Stimulated activated CD4-positive, alpha-beta T cell treated with anti-CD3 and anti-CD28 coated beads, TNF-alpha, amount 100 ng/mL, for 1 hour (primary cell): ENCODE measurements at places on chromosomes 13 and 19.
A peak's percentile ranks its signal among the peaks of the same experiment; 100 is the strongest.

DNA sequence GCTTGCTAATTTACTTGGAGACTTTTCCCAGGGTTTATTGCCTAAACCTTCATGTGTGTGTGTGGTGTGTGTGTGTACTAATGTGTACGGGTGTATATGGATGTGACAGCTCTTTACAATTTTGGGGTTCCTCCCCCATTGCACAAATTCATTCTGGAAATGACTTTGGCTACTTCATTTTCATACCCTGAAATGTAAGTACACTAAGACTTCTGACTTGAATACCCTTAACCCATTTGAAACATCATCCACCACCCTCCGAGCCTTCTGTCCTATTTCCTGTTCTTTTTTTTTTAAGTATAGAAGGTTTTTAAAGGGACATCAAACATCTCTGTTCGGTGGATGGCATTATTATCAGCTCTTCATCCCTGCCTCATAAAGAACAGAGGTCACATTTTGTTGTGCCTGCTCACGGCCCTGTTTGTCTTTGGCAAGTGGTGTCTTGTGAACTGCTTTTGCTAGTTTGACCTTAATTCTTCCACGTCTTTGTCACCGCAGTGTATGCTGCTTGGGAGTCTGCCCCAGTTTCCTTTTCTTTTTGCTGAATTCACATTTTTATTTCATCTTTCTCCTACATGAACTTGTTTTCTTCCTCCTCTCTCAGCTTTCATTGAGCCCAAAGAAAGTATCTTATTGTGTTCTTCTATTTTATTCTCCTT lies 228.3 kb downstream of the FOXO1 start:
- no peak for DNase-seq

GRCh38 chr13:22642088-22642487 lies 538.7 kb upstream of the SGCG start:
- DNase-seq: no peak

DNA sequence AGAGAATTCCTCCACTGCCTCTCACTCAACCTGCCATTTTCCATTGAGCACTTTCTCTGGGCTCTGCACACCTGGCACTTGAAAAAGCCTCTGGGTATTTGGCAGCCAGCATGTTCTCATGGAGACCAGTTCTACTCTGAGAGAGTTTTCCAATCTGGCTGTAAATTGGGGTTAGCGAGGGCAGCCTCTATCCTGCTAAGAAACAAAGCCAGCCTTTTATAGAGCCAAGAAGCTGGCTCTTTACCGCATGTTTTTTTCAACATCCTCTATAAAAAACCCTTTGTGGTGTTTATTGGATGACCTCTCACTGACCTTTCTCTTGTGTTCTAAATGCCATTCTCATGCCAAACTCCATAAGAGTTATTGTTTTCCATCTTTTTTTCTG lies 52.6 kb upstream of the RCBTB2 start:
- DNase-seq: no peak

GRCh38 chr13:112968910-112969691 lies at the start of gene MCF2L:
Gene MCF2L, plus strand, starts transcription at chr13:112969214. Its CDS starts 166 bp downstream, at chr13:112969380.
- peak; percentile 45 for DNase-seq

GRCh38 chr13:39282400-39282972 lies 244.2 kb downstream of the NHLRC3 start:
- DNase-seq: no peak

DNA sequence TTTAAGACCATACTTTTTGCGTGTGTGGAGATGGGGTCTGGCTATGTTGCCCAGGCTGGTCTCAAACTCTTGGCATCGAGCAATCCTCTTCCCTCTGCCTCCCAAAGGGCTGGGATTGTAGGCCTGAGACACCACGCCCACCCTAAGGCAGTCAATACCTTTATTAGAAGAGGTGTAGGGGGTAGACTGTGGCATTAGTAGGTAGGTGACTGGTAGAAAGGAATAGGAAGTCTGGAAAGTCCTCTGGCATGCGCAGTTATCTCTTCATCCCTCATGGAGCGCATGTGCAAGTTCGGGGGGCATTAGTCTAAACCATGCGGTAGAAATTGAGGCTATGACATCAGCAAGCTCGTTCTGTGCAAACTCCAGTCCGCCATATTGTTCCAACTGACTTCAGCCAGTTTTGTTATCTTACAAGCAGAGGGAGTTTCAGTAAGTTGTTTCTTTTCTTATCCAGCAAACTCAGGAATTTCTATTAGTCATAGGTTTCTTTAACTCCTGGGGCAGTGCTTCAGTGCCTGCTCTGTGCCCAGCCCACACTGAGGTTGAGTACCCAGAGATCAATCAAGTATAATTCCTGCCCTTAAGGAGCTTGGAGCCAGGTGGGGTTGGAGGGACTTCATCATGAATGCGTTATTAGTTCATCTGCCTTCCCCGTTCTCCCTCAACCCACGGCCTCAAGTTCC lies 7.3 kb upstream of the RANBP3 start:
- DNase-seq: no peak

DNA sequence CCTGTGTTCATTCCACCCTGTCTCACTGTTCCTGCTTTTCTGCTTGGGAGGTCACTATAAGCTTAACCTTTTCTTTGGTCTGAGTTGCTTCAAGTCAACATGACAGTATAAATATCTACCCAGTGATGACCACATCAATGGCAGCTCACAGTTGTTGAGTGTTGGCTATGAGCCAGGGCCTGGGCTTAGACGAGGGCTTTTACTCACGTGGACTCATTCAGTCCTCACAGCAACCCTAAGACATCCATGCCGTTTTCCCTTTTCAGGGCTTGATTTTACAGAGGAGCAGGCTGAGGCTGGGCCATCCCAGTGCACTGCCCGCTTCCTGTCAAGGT lies 10.2 kb upstream of the CCDC97 start:
- DNase-seq: no peak

- DNase-seq: no peak
These were observed 2.5 kb downstream of the ZNF426 start for GRCh38 chr19:9535934-9536333.

DNA sequence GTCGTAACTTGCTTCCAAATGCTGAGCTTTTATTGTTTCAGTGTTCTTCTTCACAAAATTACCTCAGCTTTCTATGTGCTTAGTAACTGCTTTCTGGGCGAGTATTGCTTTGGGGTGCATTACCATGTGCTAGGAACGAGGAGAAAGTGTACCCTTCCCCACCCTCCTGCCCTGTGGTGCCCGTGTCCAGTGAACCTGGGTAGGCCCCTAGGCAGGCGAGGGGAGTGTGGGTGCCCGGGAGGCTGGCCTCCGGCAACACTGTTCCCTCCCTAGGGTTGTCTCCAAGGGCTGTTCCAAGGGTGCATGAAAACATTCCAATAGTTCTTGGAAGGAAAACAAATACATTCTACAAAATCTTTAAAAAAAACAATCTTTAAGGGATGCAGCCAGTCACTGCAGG lies 216.5 kb upstream of the SOX1 start:
- no peak for DNase-seq

- no peak for DNase-seq
These were observed 29.7 kb upstream of the FXYD3 start for GRCh38 chr19:35085947-35086346.

- DNase-seq: no peak
These were observed 6.3 kb downstream of the KLK3 start for GRCh38 chr19:50861010-50861409.

DNA sequence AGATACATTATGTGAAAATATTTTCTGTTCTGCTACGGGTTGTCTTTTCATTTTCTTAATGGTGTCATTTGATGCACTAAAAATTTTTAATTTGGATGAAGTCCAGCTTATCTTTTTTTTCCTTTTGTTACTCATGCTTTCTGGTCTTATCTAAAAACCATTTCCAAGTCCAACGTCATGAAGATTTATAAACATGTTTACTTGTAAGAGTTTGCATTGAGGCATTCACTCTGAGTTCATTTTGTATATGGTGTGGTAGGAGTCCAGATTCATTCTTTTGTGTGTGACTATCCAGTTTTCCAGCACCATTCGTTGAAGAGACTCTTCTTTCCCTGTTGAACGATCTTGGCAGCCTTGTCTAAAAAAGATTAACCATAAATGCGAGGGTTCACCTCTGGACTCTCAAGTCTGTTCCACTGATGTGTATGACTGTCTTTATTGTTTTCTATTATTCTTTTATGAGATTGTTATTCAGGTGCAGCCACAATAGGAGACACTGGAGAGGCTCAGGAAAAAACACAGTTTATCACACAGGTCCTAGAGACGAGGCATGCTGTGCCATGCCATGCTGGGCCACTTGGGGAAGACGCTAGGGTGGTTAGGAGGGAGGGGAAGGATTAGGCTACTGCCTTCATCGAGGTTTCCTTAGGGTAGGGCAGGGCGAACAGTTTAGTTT lies 35.0 kb downstream of the NAA16 start:
- no peak for DNase-seq

DNA sequence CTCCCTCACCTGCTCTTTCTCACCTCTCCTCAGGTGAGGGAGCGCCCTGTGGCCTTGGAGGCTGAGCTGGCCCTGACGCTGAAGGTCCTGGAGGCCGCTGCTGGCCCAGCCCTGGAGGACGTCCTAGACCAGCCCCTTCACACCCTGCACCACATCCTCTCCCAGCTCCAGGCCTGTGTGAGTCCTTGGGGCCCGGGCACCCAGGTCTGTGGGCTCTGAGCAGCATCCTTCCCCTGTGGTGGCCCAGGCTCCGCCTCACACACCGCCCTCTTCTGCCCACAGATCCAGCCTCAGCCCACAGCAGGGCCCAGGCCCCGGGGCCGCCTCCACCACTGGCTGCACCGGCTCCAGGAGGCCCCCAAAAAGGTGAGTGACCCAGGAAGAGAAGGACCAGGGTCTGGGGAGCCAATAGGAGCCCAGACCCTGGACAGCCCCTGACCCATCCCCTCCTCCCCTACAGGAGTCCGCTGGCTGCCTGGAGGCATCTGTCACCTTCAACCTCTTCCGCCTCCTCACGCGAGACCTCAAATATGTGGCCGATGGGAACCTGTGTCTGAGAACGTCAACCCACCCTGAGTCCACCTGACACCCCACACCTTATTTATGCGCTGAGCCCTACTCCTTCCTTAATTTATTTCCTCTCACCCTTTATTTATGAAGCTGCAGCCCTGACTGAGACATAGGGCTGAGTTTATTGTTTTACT lies 1.9 kb downstream of the IFNL1 start:
- no peak for DNase-seq

DNA sequence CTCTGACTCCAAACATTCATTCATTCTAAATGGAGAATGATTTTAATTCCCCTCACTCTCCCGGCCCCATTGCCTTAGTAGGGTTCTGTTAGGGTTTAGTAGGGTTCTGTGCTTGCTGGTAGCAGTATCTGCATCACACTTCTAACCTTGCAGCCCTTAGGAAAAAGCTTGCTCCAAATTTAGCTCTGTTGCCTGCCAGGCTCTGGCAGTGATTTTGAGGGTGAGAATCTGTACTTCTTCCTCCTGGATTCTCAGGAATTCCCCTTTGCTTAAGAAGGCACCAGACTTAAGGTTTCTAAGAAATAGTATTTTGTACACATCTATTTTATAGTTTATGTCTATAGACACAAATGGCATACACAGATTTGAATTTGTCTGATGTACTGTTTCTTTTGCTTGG lies 14.7 kb downstream of the B3GLCT start:
- DNase-seq: no peak

GRCh38 chr19:19600793-19601330 lies 17.6 kb downstream of the PBX4 start:
- DNase-seq: no peak

DNA sequence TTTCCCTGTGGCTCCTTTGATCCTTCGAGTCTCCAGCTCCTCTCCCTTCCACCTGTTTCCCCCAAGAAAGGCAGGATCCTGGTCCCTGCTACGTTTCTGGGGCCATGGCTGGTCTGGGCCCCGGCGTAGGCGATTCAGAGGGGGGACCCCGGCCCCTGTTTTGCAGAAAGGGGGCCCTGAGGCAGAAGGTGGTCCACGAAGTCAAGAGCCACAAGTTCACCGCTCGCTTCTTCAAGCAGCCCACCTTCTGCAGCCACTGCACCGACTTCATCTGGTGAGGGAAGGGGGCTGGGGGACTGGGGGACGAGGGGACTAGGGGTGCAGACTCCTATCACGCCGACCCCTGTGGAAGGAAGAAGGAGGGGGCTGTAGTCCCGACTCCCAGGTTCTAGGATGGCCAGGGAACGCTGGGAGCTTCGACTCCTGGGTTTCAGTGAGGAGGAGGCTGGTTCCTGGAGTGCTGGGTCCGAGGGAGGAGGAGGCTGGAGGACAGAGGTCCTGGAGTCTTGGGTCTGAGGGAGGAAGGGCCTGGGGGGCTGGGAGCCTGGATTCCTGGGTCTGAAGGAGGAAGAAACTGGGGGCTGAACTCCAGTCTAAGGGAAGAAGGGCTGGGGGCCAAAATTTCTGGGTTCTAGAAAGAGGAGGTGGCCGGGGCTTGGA lies 524 bp downstream of the PRKCG start:
- no peak for DNase-seq

DNA sequence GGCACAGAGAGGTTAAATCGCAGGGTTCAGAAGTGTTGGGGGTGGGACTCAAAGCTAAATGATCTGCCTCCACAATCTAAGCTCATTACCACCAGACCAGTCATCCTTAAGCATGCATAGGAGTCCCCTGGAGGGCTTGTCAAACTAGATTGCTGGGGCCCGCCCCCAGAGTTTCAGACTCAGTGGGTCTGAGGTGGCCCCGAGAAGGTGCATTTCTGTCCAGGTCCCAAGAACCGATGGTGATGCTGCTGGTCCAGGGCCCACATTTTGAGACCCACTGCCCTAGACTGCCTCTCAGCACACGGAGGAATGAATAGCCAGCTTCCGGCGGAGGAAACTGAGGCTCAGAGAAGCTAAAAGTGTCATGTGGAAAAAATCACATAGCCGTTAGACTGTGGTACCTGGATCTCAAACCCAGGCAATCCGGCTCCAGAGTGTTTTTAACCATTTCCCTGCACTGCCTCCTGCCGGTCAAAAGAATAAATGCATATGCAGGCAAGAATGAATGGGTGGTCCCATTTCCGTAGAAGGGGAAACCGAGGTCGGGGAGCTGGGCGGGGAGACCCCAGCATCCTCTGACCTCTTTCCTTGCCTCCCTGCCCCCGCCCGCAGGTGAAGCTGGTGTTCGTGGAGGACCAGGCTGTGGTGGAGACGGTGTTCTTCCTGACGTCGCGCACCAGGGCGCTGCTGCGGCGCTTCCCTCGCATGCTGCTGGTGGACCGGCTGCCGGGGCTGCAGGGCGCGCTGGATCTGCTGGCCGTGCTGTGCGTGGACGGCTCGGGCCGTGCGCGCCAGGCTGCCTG lies 23.8 kb downstream of the ZSWIM9 start:
- DNase-seq: no peak
